ENCODE measurements at places on chromosomes 16 and 17.

DNA sequence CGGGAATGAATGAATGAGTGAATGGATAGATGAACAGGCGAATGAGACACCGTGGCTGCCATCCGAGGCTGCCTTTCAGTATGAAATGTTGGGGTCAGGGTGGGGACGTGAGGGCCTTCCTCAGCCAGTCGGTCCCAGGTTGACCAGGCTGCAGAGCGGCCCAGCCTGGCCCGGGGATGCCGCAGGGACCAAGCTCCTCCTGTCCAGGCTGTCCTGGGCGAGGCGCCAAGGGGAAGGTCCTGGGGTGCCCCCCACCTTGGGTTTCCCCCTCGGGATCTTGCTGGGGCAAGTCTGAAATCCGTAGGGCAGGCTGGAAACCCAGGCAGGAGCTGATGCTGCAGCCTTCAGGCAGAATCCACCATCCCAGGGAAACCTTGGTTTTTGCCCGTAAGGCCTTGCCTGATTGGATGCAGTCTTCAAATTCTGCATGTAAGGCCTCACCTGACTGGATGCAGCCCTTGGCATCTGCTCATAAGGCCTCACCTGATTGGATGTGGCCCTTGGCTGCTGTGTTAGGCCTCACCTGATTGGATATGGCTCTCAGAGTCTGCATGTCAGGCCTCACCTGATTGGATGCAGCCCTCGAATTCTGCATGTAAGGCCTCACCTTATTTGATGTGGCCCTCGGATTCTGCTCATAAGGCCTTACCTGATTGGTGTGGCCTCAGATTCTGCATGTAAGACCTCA, 61.7 kb upstream of the ZNF469 start:
- DNase-seq, result no peak

DNA sequence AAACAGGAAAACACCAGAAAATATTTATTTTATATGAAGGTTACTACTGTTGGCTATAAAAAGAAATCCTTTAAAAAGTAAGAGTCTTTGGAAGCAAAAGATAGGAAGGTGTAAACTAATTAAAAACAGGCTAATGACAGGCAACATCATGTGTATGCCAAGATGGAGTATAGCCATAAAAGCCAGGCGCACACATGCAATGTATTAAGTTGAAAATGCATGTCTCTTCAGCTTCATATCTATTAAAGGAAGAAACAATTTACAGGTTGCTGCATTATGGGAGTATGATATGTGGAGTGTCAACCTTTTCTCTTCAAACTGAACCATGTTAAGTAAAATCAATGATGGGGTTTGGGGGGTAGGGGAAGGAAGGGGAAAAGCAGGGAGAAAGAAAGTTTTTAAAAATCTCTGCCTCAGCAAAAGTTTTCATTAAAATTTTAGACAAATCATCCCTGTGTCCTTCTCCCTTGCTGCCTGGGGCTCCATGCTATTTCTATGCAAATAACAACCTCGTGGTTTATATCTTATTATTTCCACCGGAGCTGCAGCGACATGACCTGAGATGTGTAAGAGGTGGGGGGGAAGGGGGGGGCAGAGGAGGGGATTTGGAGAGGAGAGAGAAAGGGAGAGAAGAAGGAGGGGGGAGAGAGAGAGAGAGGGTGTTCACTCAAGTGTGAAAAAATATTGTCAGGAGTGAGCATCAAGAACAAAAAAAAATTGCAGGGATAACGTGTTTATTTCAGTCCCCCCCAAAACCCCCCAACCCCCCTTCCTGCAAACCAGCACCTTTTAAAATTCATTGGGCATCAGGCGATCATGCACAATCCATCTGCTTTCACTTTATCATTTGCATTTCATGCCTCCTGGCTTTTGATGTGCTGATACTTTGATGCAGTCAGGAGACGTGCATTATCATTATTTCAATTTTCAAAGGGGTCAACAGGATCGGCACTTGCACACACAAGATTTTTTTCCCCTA, 197.6 kb downstream of the AATF start:
- DNase-seq, result no peak

- no peak for DNase-seq
These were observed 17.8 kb downstream of the CDH8 start for GRCh38 chr16:62018301-62019060.

DNA sequence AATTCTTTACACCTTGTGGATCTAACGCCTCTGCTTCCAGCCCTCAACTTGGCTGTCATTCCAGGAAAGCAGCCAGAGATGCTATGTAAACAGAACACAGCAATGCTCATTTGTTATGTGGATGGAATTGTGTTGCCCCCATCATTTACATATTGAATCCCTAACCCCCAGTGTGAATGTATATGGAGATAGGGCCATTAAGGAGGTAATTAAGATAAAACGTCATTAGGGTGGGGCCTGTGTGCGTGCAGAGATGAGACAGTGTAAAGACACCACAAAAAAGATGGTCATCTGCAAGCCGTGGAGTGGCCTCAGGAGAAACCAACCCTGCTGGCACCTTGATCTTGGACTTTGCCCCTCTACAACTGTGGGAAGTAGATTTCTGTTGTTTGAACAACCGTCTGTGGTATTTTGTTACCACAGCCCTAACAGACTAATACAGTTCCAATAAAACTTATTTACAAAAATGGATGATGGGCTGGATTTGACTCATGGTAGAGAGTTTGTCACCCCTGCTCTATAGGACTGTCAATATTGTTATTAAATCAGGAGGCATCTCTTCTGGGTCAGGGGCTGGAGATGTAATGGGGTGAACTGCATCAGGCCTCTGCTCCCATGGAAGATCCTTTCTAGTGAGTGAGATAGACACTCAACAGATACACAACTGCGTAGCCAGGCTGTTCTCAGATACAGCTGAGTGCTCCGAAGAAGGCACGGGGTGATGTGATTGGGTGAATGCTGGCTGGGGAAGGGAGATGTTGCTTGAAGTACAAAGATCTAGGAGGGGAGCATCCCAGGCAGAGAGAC, 339.0 kb downstream of the SNX29 start:
- DNase-seq, result no peak
